ENCODE measurements at places on chromosomes 6 and 20.

GRCh38 chr6:129485746-129486145 lies 224.2 kb downstream of the ARHGAP18 start:
- no peak for ATAC-seq

DNA sequence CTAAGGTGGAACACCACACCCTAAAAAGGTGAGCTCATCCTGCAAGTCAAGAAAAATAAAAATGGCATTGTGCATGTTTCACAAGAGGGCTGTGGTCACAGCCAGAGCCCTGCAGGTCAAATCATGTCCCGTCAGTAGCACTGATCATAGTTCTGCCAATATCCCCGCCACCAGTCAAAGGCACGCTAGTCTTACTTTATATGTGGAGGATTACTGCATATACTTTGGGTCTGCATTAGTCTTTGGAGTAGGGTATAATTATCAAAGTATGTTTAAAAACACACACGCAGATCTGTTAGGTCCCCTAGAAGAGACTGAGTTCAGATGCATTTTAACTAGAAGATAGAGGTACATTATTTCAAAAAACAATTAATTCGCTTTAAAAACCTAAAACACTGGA lies 1.8 kb downstream of the PERP start:
- no peak for ATAC-seq

- peak; percentile 88 for ATAC-seq
Measured at GRCh38 chr6:23003671-23004467, 434.5 kb downstream of the HDGFL1 start.

GRCh38 chr20:24934101-24934661 lies 14.9 kb upstream of the CST7 start:
- ATAC-seq = no peak

GRCh38 chr20:50704514-50704913 lies 13.2 kb upstream of the RIPOR3 start:
- no peak for ATAC-seq

GRCh38 chr20:32506721-32507120 lies 78.4 kb downstream of the NOL4L start:
- ATAC-seq = no peak

DNA sequence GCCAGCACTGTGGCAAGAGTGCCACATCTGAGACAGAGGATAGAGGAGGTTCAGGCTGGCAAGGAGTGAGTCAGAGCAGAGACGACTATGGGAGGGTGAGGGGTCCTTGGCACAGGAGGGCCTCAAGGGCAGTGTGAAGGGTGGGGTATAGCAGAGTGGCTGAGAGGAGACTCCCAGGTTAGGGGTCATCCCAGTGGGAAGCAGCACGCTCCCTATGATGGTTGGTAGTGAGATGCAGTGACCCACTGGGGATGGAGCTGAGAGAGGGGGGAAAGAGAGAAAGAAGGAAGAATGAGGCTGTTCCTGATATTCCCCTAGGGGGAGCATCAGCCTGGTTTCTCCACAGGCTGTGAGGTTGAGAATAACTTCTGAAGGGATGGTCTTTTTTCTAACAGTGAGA lies 97.3 kb downstream of the INSM1 start:
- ATAC-seq = peak; percentile 67
